ENCODE measurements at places on chromosomes 7 and 10.

GRCh38 chr7:45585628-45586027 lies 11.5 kb downstream of the ADCY1 start:
- DNase-seq, result no peak

- no peak for DNase-seq
Measured at GRCh38 chr10:79976999-79977398, 28.1 kb upstream of the SFTPD start.

GRCh38 chr10:73095481-73096021 lies 1.1 kb downstream of the P4HA1 start:
- no peak for DNase-seq

GRCh38 chr10:226018-226417 lies 90.8 kb downstream of the ZMYND11 start:
- DNase-seq, result no peak

DNA sequence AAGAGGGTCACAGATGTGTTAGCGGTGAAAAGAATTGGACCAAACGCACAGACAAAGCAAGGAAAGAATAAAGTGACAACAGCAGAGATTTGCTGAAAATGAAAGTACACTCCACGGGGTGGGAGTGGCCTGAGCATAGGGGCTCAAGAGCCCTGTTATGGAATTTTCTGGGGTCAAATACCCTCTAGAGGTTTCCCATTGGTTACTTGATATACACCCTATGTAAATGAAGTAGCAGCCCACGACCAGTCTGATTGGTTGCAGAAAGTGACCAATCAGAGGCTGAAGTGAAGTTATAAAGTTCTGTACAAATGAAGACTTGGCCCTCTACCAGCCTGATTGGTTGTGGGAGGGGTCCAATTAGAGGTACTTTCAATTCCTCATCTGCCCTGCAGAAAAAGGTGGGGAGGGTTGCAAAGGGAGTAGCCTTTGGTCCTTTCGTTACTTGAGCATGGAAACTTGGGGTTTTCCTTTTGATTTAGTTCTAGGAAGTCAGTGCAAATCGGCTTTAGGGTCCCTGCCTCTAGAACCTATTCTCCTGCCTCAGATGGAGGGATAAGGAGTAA lies 125.6 kb upstream of the PRPS1L1 start:
- DNase-seq, result no peak

- peak; percentile 30 for DNase-seq
Measured at GRCh38 chr10:120221873-120222485, 235.0 kb upstream of the PLPP4 start.

DNA sequence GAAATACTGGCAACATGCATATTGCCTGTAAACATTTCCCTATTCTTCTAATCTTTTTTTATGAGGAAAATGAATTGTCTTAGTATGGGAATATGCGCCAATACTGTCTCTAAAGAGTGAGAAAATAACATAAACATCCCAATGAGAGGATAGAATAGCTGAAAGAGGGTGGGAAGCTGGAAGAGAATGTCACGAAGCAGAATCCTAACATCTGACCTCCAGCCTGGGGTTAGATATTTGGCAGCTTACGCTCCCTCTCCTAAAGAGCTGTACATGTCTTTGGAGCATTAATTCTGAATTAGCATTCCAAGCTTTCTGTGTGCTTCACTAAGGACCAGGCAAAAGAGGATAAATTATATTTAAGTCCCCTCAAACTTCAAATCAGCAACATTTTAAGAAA lies 31.6 kb upstream of the SLC16A12 start:
- no peak for DNase-seq

DNA sequence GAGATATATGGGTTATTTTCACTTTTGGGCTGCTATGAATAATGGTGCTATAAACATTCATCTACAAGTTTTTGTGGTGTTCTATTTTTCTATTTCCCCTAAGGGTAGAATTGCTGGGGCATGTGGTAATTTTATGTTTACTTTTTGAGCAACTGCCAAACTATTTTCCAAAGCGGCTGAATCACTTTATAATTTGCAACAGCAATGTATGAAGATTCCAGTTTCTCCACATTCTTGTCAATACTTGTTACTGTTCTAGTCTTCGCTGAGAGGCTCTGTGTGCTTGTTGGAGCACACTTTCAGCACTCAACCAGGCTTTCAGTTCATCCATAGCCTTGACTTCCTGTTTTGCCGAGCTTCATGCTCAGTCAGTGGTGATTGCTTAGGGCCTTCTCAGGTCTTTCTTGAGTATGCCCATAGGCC lies 39.0 kb downstream of the ADK start:
- DNase-seq, result no peak
